ENCODE measurements at places on chromosomes 12 and 14. TPM values are rescaled to one million over a fixed set of nuclear protein-coding genes. Genes with fewer than 3 reads are reported as not detected.

- DNase-seq = no peak
These were observed 73.2 kb downstream of the ANO4 start for GRCh38 chr12:100867639-100868393.

The SMARCD1 gene
- 4.1 TPM for total RNA-seq

- DNase-seq = no peak
These were observed 35.2 kb upstream of the PTGR2 start for GRCh38 chr14:73816393-73816816.

- DNase-seq = no peak
These were observed 3.5 kb downstream of the FOS start for GRCh38 chr14:75282170-75282554.

The TBX3 gene
- total RNA-seq = 120 TPM

GRCh38 chr12:124304314-124304790, 9.5 kb downstream of the RFLNA start:
- DNase-seq = no peak

DNA sequence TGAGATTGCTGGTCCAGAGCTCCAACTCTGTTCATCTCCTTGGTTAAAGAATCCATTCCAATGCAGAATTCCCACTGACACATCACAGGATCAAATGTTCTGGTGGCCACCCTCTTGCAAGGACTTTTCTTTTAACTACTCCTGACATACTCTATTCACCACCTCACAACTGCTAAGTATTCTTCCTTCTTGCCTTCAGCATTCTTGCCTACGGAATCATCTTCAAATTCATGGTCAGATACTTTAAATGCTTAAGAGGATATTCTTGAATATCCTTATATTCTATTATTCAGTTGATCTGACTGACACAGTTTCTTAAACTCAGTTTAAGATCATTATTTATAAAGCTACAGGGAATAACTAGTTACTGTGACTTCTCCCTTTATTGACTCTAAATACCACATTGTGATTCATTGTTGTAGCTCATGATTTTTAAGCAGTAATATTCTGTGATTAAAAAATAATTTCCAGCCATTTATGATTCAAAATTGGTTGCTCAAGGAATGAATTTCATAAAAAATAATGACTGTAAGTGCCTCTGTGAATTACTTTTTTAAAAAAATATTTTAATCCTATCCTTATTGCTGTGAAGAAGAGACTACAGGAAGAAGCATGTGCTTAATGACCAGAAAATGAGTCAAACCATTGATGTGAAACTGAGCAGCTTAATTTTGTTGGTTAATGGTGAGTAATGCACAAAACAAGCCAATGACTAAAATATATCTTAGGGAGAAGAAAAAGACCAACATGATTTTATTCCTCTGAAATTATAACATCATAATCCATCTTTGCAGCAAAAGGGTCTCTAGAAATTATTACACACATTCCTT, 207.1 kb downstream of the PIK3C2G start:
- no peak for DNase-seq

GRCh38 chr12:58695263-58695662, 225.0 kb downstream of the LRIG3 start:
- DNase-seq = no peak

DNA sequence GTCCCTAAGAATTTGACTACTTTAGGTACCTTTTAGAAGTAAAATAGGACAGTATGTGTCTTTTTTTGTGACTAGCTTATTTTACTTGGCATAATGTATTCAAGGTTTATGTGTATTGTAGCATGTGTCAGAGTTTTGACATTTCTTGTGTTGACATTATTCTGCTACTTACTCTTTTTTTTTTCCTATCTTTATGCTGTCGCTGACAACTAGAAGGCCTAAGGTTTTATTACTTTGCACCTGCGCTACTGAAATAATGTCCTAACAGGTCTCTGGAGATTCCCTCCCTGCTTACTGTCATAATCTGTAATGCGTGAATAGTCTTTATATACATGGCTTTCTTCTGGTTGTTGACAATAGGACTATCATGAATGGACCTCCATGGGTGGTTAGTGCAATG, 43.0 kb downstream of the PDE3A start:
- DNase-seq = no peak

- DNase-seq = no peak
These were observed 55.3 kb downstream of the LRCOL1 start for GRCh38 chr12:132554845-132555630.

DNA sequence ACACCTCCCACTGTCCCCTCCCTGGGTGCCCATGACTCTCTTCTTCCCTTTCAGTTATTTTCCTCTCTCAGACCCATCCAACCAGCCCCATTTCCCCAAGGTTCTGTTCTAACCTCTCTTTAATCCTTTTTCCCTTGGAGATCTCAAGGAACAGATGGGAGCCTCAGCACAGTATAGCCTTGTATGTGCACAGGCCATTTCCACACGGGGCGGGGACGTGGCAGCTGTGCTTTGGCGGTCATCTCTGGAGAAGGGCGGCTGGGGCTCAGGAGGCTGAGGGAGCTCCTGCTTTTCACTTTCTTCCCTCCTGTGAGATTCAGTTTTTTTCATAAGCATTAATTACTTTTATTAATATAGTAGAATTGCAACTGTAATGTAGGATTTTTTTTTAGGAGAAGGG, 212.2 kb downstream of the ZFP36L1 start:
- DNase-seq = no peak

- DNase-seq = no peak
These were observed 44.4 kb downstream of the PLEKHG7 start for GRCh38 chr12:92747151-92747550.

DNA sequence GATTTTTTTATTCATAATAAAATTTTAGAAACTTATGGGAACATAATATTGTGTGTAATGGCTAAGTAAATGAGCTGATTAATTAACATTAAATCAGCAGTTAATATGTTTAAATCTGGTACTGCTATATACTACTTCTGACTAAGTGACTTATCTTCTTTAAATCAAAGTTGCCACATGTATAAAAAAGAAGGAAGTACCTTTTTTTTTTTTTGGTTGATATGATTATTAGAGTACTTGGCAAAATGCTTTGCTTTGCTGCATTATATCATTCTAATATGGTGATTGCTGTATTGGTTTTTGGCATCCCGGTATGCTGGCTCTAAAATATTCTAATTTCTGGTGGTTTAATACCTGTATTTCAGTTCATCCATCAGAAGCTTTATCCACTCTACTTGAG, 319.1 kb upstream of the RGS6 start:
- no peak for DNase-seq

DNA sequence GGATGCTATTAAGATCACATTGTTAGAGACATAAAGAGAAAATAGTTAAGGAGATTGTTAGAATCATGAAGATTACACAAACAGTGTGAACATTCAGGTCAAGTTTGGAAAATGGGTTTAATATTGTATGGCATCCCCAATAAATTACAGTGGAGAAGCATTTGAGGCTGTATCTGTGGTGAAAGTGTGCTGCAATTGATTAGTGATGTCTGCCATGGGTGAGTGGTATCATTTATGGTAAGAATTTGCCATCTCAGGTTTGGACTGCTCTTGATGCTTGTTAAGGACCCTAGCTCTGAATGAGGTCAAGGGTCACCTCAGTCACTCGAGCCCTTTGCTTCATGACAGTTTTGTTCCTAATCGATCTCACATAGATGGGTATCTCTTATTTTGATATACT, 265.7 kb upstream of the SRRM4 start:
- no peak for DNase-seq

Data from uterus (tissue), 4 donors.